Uterus (tissue), 4 donors: ENCODE measurements at places on chromosomes 3 and 15.

- DNase-seq, result no peak
Measured at GRCh38 chr3:134965865-134966481, 170.9 kb downstream of the EPHB1 start.

DNA sequence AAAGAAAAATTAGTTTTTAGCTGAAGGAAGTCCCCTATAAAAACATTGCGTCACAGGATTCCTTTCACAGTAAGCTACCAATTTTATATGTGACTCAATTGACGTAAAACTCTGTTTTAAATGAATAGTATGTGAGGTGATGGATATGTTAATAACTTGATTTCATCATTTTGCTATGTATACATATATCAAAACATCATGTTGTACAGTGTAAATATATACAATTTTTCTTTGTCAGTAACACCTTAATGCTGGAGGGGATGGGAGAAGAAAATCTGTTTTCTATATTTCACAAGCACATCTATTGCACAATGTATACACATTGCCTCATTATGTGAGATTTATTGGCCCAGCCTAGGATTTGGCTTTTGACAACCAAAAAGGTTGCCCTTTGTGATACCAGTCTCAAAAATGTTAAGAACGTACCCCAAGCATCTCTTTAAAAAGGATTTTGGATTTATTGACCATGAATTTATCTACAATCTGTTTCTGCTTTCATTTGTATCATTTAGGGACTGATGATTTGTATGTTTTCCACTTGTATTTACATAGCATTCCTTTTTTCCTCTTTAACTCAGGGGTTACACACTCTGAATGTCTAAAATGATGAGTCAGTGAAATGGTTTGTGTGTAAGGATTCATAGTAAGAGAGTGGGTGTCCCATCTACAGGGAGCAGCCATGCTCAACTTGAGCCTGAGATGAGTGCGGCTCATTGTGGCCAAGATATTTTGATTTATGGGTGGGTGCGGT lies 62.6 kb downstream of the CRTC3 start:
- DNase-seq, result no peak

- no peak for DNase-seq
Measured at GRCh38 chr3:23202203-23202920, 765 bp upstream of the UBE2E2 start.

- no peak for DNase-seq
Measured at GRCh38 chr15:41233367-41233771, 2.3 kb downstream of the CHP1 start.

GRCh38 chr15:61752001-61752400 lies 308.2 kb downstream of the VPS13C start:
- no peak for DNase-seq

GRCh38 chr3:157333551-157333991 lies 103.1 kb upstream of the PTX3 start:
- DNase-seq, result no peak

GRCh38 chr3:67297715-67298475 lies 299.8 kb downstream of the KBTBD8 start:
- DNase-seq, result no peak

GRCh38 chr3:135239615-135239884 lies 444.5 kb downstream of the EPHB1 start:
- DNase-seq, result no peak

DNA sequence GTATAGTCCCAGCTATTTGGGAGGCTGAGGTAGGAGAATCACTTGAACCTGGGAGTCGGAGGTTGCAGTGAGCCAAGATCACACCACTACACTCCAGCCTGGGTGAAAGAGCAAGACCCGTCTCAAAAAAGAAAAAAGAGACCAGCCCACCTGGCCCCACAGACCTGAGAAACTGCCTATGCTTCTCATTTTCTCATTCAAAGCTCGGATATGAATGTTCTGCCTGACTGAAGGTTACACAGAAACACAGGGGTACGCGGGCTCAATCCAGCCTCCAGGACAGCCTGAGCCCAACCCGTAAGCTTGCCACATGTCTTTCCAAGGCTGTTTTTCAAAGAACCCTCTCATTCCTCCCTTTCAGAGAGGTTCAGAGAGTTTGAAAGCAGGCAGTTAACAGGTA lies 9.7 kb upstream of the LRRC15 start:
- no peak for DNase-seq

DNA sequence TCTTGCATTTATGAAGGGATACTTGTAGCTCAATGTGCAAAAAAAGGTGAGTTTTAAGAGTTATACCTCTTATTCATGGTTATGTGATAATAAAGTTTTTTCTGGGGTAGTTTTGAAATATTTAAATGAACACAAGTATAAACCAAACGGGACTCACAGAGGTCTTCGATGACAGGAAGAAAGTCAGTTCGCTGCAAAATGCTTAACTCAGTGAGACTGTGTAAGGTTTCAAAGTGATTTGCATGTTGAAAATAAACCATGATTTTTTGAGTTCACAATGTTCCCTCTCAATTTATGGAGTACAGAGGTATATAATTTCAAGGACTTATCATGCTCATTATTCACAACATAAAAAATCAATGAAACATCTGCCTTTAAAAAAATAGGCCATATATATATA lies 36.3 kb upstream of the MYH15 start:
- DNase-seq, result no peak

DNA sequence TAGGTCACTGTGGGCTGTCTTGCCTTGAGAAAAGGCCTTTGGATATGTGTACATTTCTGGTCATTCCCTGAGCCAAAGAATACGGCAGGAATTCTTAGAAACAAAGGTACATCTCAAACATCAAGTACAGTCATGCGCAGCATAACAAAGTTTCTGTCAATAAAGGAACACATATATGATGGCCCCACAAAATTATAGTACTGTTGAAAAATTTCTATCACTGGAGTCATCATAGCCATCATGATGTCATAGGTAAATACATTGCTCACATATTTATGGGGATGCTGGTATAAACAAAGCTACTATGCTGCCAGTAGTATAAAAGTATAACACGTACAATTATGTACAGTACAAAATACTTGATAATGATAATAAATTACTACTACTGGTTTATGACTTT lies 38.9 kb upstream of the NECTIN3 start:
- DNase-seq, result no peak

- no peak for DNase-seq
Measured at GRCh38 chr15:52220251-52220650, 29.1 kb upstream of the GNB5 start.

GRCh38 chr15:74179101-74179841 lies 5.8 kb downstream of the ISLR start:
- peak; percentile 91 for DNase-seq

DNA sequence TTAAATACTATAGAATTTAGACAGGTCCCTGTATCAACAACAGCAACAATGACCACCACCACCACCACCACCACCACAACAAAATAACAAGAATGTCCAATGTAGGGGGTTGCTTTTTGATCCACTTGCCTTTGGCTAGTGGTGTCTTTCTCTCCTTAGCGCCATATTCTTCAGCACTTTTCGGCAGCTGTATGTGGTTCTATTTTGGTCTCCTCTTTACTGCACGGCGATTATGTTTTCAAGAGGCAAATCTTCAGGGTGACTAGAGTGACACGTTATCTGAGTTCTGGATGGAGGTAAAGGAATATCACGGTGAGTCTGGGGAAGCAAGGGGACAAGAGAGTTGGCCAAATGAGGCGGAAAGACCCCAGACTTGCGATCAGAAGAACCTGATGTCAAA lies 56.1 kb downstream of the ST6GAL1 start:
- no peak for DNase-seq
